Fibroblast of the aortic adventitia (primary cell): ENCODE measurements at places on chromosomes 1 and 21. TPM values are rescaled to one million over a fixed set of nuclear protein-coding genes. Genes with fewer than 3 reads are reported as not detected.

DNA sequence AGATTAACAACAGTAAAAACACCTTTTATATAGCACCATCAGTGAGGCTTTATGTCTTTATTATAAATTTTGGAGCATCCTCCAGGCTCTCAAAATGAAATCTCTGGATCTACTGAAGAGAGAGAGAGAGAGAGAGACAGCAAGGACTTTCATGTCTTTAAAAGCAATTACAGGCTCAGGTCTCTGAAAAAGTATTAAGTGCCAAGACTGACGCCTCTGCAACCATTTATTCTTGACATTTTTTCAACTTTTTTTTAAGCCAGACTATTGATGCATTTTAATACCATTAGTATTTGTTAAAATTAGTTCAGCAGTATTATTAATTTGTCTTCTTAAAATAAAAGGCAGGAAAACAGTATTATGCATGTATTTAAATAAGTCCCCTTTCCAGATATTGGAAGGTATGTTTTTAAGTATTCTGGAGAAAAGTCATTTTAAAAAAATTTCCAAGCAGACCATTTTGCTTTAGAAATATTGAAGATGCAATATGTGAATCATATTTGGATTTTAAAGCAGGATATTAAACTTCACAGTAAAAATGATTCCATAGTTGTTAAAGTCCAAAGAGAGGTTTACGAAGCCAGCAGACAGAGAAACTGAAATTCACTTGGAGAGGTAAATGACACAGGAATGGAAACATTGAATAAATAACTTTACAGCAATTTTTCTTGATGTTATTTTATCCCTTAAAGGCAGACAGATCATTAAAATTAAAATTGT, 35.4 kb upstream of the APOBEC4 start:
- DNase-seq: no peak

DNA sequence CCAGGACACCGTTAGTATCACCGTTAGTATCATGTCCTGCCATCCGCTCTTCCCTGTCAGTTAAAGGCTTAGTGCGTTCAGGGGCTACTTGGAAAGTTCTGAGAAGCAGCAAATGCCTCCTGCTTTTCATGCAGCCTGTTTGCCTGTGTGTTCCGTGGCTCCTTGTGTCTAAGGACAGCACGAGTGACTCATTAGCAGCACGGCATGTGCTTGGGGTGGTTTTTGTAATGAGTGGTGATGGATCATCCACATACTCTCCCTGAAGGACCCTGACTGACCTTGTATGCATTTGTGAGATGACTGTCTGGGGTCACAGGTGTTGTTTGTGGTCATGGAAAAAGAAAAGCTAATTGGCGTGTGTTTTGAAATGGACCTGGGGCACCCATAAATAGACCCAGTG, 221.9 kb downstream of the PBX1 start:
- DNase-seq: peak; percentile 68

- DNase-seq: no peak
These were observed 30.5 kb downstream of the SLC30A1 start for GRCh38 chr1:211548321-211549091.

DNA sequence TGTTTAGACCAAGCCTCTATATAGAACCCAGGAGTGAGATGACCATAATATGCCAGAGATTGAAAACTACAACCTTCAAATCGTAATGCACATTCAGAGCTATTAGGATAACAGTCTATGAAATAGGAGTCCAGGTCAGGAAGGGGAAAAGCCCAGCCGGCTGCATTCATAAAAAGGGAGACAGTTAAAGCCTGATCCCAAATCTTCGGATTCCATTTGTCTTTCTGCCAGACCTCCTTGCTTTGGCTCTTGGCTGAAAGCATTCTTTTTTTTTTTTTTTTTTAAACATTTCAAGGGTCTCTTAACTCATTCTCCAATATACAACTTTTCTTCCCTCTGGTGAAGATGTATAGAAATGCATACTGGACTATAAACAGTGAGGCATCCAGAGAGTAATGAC, 81.1 kb downstream of the NTPCR start:
- DNase-seq: no peak

DNA sequence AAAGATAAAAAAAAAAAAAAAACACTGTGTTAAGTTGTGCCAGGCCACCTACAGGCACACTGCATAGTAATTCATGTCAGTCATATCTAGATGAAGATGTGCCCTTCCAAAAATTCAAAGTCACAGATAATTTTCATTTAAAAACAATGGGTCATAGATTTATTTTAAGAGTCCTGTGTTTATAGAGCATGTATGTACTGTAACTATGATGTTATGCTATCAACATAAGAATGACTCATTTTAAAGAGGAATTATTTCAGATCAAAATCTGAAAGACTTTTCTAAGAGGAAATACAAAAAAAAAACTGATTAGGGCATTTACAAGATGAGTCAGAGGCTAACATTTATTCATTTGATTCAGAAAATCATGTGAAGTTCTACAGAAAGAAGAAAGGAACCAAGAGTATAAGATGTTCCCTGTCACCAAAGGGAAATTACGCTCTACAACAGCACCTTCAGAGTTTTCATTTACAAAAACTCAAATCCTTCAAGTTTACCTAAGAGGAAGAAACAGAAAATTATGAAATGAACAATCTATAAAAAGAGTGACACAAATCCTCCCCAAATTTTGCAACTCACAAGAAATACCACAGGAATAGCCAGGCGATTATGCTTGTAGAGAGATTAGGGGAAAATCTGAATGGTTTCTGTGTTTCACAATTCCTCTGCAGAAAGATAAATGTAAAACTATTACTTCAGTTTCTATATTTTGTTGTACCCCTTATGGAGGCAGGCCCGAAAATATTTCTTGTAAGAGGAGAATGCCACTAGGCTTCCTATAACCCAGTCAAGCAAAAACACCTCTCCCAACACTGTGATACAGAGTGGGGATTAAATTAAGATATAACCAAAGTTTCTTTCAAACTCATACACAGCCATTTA, 13.8 kb downstream of the TP53BP2 start:
- peak; percentile 82 for DNase-seq

DNA sequence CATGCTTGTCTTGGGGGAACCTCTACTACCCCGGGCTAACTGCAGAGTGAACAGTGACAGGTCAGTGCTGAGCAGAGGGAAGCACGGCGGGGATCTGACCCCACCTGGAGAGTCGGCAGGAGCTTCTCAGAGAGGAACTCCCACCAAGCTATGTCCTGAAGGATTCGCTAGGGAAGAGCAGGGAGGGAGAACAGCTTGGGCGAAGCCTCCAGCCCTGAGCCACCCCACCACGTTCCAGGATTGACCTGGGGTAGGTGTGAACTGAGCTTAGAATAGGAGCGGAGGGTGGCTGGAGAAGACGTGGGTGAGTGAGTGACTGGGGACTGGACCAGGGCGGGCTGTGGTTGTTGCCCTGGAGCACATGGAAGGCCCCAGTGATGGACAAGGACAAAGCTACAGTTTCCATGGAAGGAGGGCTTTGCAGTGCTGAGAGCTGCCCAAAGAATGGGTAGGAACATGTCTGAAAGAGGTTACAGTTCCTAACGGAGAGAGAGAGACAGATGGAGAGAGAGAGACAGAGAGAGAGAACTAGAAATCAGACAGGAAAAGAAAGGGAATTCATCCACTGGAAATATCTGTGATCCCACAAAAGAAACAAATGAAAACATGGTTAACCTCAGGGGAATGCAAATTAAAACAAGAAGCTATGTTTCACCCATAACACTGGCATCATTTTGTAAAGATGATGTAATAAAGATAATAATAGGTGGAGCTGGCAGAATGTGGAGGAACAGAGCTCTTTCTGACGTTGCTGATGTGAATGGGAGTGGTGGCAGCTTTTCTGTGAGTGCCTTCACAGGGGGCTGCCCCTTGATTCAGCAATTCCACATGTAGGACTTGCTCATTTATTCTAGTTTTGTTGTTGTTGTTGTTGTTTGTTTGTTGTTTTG, 17.2 kb downstream of the BSND start:
- DNase-seq: no peak

DNA sequence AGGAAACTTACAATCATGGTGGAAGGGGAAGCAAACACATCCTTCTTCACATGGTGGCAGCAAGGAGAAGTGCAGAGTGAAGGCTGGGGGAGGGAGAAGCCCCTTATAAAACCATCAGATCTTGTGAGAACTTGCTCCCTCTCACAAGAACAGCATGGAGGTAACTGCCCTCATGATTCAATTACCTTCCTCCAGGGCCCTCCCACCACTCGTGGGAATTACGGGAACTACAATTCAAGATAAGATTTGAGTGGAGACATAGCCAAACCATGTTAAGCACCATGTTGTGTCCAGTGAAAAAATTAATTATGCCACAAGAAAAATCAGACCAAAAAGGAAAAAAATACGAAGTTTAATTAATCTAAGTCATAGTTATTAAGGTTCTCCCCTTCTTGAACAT, 109.5 kb downstream of the CLDN17 start:
- no peak for DNase-seq

DNA sequence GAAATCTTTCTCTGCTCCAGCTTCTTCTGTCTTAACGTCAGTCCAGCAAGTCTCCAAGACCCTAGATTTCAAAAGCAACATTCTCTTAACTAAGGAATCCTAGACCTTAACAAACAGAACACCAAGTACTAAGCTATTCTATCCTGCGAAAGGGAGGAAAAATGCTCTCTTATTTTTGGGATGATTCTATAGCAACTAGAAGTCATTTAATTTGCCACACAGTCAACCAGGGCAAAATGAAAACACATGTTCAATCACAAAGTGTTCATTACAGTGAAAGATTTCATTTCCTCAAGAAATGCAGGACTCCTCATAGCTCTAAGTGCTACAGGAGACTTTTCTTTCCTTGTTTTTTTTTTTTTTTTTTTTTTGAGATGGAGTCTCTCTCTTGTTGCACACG, 36.2 kb upstream of the DOCK7 start:
- peak; percentile 26 for DNase-seq

DNA sequence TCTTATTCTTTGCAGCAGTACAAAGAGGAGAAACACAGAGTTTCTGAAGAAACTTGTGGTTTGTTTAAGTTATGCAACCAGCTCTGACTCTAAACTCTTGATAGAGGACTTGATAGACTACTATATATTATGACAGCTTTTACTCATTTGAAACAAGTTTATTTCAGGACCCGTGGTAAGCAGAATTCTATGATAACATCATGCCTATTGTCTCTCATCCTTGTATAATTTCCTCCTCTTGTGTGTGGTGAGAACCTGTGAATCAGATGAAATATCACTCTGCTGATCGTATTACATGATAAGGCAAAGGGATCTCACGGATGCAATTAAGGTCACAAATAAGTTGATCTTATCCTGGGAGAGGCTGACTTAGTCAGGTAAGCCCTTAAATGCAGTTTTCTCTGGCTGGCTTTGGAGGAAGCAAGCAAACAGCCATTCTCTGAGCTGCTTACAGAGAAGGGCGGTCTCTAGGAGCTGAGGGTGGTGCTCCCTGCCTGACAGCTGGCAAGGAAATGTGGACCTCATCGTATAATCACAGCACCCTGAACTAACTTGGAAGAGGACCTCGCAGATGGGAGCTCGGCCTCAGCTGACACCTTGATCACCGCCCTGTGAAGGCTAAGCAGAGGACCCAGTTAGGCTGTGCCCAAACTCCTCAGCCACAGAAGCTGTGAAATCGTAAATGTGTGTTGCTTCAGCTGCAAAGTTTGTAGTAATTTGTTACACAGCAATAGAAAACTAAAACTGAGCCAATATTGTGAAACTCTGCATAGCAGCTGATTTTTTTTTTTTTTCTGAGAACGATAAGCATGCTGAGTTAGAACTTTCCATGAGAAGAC, 151.1 kb upstream of the DPT start:
- peak; percentile 53 for DNase-seq

- DNase-seq: no peak
These were observed 6.5 kb downstream of the LCE7A start for GRCh38 chr1:152866321-152866720.

FAM151A gene
- not detected in 2 replicates for total RNA-seq

PADI2 gene
- 0.09 and 0.16 TPM in 2 replicates for total RNA-seq

CD1D gene
- 0.09 TPM in 1 of 2 replicates, not detected in the other for total RNA-seq

SLC45A1 gene
- total RNA-seq: 2.0 TPM in 2 replicates
